ENCODE measurements at places on chromosomes 12 and 14.

DNA sequence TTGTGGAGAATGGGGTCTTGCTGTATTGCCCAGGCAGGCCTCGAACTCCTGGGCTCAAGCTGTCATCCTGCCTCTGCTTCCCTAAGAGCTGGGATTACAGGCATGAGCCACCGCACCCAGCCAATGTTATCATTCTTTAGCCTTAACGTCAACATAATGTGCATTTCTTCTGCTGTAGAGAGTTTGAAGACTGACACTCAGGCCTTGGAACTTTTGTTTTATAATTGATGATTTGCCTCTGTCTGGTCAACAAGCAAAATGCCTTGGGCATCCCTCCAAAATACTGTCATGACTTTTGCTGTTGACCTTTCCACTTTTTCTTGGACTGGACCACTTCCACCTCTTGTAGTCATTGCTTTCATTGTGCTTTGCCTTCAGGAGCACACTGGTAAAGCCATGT lies 29.0 kb downstream of the FAM234B start:
- DNase-seq, result no peak

DNA sequence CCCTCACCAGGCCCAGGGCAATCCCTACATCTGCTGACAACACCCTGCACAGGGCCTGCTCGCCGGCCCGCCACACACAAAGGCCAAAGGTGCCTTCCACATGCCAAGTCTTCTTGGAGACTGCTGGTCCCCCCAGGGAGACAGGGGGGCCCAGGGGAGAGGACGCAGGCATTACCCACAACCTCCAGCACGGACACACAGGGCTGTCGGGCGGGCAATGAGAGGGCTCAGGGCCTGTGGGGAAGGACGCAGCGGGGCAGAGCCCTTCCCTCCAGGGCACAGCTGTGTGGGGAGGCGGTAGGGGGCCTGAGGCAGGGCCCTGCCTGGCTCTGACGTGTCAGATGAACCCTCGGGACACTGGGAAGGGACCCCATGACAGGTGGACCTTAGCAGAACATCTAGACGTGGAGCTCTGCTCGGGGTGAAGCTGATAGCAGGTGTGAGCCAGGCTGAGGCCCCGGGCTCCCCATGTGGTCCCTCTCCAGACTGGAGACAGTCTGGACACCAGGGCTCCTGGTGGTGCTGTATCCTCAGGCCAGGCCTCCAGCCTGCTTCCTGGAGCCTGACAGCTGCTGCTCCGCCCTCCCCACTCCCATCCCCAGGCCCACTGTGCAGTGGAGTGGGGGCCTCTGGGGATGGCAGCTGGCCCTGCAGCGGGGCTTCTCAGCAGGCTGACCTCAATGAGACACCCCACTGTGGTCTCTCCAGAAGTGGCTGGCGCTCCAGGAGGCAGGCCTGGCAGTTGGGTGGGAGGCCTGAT lies 31.6 kb upstream of the NUDT14 start:
- DNase-seq, result no peak

DNA sequence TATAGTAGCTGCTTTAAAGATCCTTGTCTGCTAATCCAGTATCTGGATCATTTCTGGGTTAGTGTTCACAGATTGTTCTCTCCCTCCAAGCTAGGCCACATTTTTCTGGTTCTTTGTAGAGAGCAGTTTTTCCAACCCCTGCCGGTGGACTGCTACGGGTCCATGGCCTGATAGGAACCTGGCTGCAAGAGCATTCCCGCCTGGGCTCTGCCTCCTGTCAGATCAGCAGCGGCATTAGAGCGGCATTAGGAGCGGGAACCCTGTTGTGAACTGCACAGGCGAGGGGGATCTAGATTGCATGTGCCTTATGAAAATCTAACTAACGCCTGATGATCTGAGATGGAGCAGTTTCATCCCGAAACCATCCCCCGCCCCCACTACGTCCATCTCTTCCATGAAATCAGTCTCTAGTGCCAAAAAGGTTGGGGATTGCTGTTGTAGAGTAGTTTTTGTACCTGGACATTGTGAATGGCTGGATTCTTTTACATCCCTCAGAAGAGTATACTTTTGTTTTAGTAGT lies 50.4 kb downstream of the MYRFL start:
- no peak for DNase-seq

DNA sequence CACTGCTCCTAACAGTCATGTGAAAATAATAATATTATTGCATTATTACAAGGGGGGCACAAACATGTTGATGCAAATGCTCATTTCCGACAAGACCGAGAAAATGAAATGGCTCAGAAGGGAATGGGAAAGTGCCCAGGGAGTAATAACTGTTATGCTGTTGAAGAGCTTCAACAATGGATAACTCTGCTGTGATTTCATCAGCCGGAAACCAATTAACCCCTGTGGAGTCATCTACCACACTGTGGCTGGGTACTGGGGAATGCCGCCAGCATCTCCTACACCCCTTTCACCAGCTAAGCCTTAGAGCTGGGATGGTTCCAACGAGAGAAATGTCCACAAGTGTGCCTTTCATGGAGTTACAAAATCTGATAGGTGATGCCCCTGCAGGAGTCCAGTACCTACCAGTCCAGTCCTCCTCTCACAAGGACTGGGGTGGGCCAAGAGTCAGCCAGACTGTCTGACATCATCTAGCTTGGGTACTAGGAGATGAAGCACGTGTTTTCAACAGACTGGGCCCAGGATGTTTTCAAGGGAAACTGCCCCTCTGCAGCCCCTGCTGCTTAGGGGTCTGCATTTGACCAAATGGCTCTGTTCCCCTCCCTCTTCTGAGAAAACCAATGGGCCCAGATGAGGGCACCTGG lies 509.3 kb upstream of the CCDC196 start:
- DNase-seq, result no peak

DNA sequence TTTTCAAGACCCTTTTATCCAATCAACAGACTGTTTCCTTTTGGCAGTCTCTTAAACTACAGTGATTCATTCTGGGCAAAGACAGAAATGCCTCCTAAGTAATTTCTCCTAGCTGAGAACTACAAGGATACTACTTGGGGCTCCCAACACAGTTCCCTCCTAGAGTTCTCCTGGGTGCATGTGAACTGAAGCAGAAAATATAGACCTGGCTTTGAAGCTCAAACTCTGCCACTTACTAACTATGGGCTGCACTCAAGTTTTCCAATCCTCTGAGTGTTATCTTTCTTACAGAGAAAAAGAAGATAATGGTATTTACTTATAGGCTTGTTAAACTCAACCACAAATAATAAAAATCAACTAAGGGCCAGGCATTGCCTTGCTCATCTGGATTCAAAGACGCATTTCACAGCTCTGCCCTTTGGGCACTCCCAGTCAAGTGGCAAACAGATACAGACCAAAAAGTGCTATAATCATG lies 97.6 kb downstream of the EFCAB11 start:
- no peak for DNase-seq

DNA sequence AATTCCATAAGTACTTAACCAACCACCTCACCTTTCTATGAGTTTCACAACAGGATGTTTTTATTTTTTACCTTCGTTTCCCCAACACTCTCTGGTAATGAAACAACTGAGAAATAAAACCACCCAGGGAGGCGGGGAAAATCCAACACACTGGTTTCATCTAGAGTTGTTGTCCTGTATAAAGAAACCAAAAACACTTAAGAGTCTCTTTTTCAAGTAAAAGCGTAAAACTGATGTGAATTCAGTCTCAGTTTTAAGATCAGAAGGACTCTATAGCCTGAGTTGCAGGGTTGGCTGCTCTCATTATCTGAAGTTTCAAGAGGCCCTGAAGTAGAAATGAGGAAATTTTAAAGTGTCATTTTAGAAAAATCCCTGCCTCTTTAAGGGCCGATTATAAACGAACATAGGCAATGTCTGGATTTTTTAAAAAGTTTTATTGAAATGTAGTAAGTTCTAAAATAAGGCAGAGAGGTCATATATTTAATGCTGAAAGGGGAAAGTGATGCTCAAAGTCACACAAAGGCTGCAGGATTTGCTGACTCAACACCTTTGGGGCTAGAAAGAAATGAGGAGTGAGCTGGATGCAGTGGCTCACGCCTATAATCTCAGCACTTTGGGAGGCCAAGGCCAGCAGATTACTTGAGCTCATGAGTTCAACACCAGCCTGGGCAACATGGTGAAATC lies 27.2 kb downstream of the HIGD1C start:
- no peak for DNase-seq

All from hematopoietic multipotent progenitor cell treated with erythropoietin and hydrocortisone succinate and interleukin-3 and kit ligand, for 8 days (in vitro differentiated cells).